ENCODE measurements at places on chromosomes 4 and X.

DNA sequence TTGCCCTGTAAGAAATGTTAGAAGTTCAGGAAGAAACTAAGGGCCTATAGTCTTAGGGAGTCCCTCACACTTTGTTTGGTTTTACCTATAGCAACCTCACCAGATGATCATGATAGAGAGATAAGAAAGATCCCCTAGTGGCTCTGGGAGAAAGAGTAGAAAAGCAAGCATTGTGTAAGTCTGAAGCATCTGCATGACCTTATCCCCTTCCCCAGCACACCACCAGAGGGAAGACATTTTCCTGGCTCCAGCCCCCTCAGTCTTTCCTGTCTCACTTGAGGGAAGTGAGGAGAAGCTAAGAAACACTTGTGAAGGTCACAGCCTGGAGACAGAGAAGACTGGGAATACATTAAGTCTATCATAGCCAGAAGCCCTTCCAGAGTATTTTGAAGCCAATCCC lies 154.0 kb downstream of the EVC2 start:
- no peak for DNase-seq

DNA sequence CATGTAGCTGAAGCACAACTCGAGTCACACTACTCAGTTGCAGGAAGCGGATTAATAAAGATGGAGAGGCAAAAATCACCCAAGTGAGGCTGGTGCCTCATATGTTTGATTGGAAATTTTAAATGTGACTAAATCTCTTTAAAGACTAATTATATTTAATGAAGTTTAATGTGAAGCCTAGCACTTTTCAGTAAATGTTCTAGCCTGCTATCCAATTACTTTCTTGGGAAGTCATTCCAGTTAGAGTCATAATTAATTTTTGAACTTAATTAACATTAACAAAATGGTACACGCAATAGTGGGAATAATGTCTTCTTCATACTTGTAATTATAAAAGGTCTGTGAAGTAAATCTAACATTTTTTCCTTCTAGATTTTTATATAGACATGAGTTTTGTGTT lies 20.6 kb downstream of the F11 start:
- DNase-seq: no peak

DNA sequence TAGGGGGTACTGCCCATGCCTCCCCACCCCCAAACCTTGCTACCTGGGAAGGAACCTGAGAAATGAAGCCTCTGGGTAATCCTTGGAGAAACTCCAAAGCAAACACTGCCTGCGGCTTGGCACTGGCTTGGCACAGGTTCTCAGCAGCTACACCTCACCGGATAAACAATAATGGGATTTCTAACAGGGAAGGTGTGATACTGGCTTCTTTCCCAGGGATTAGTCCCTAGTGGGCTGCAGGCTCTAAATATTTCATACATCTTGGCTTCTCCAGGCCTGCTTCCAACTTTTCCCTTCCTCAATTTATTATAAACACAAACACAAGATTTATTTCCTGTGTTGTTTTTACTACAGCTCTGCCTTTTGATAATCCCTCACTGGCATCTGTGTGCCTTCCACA lies 12.5 kb downstream of the SEC24D start:
- DNase-seq: no peak

GRCh38 chr4:140626661-140627376 lies 58.1 kb upstream of the UCP1 start:
- no peak for DNase-seq

- DNase-seq: no peak
Observed at GRCh38 chr4:155999725-156000124, 46.1 kb upstream of the CTSO start.

DNA sequence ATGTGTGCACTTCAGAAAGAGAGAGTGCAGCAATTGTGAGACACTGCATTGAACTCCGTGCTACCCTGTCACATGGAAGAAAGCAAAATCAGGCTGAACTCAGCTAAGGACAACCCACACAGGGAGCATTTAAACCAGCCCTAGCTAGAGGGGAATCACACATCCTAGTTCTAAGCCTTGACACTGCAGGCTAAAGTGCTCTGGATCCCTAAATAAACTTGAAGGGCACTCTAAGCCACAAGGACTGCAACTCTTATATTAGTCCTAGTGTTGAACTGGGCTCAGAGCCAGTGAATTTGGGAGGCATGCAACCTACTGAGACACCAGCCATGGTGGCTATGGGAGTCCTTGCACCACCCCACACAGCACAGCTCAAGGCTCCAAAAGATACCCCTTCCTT lies 311.9 kb downstream of the OPHN1 start:
- DNase-seq: no peak

GRCh38 chr4:152935631-152936445 lies at the start of gene FHDC1:
Gene FHDC1 (plus strand): TSS chr4:152936323. CDS start chr4:152943058, 6,735 bp downstream.
- no peak for DNase-seq

DNA sequence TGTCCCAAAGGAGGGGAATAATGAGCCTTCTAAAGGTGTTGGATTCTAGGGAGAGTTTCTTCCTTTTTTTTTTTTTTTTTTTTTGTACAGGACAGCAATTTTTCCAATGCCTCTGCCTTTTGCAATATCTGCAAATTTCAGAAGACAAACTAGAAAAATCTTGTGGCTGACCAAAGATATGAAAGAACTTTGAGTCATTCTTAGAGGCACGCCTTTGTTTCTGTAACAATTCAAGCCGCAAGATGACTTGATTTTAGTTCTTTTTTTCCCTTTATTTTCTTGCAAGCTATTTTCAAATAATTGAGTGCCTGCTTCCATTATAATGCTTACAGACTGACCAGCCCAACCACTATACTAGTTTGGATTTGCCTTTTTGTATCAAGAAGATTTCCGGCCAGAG lies 47.6 kb upstream of the UXT start:
- no peak for DNase-seq

DNA sequence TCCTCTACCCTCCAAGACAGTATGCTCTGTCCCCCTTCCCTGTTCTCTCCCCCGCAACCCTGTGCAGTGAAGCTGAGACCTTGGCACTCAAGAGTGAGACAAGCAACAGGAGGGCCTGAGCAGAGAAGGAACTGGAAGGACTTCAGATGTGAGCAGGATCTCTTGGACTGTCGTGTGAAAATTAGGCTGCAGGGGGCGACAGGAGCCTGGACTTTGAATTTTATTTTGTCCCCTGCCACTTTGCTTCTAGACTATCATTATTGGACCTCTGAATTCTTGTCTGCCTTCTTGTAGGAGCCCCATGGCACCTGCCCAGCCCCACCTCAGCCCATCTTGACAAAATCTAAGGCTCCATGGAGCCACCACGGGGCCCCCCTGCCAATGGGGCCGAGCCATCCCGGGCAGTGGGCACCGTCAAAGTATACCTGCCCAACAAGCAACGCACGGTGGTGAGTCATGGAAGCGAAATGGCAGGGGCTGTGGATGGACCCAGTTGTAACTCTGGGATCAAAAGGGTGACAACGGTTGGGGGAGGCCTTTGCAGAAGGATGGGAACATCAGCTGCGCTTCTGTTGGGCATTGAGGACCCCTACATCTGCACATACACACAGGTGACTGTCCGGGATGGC lies 1.7 kb downstream of the ARAF start:
- peak; percentile 15 for DNase-seq

GRCh38 chr4:44684648-44685047 lies 6.4 kb downstream of the GUF1 start:
- DNase-seq: no peak

DNA sequence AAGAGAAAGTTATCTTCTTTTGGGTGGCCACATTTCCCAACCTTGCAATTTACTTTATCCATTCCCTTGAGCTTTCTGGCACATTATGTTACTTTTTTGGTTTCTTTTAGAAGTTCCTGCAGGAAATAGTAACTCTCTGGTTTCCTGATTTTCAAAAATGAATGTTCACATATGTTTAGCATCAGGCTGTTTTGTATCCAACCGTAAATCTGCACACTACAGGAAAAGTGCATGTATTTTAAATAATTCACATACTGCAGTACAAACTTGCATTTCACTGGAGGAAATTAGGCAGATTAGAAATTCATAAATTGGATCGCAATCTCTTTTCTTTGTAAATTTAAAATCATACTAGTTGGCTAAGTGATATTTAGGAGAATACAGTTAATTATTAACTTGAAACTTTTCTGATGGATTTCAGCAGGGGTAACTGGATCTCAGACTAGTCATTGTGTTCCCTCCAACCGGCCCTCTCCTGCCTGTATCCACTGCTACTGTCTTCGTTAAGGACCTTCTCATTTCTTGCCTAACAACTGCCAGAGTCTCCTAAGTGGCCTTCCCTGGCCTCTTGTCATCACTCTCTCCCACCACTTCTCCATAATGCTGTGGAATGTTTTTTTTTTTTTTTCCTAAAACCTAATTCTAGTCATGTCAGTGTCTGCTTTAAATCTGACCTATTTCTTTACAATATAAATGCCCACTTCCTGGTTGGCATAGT lies 137.2 kb downstream of the UNC5C start:
- no peak for DNase-seq

- no peak for DNase-seq
Observed at GRCh38 chr4:153933915-153934687, 145.2 kb upstream of the SFRP2 start.

- DNase-seq: no peak
Observed at GRCh38 chr4:26217961-26218676, 102.7 kb upstream of the RBPJ start.

DNA sequence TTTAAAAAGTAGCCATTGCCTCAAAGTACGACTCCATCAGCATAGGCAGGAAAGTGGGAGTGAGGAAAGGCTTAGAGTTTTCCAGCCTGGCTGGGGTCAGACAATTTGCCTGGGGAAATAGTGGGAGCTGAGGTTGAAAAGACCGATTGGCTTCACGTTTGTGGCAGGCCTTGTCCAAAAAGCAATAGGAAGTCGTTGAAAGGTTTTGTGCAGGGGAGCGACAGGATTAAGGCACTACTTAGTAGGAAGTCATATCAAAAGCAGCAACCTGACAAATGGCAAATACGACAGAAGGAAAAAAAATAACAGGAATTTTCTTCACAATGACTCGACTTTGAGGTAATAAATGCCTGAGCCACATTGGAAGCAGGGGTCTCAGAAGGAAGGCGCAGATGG lies 691 bp upstream of the EREG start:
- no peak for DNase-seq

- peak; percentile 36 for DNase-seq
Observed at GRCh38 chr4:99473131-99473530, 37.7 kb upstream of the C4orf17 start.

- no peak for DNase-seq
Observed at GRCh38 chrX:81202943-81203342, 1.0 kb downstream of the SH3BGRL start.

GRCh38 chrX:8728932-8729535 lies 2.9 kb downstream of the ANOS1 start:
- DNase-seq: no peak

- no peak for DNase-seq
Observed at GRCh38 chr4:83753260-83753659, 217.4 kb downstream of the GPAT3 start.

DNA sequence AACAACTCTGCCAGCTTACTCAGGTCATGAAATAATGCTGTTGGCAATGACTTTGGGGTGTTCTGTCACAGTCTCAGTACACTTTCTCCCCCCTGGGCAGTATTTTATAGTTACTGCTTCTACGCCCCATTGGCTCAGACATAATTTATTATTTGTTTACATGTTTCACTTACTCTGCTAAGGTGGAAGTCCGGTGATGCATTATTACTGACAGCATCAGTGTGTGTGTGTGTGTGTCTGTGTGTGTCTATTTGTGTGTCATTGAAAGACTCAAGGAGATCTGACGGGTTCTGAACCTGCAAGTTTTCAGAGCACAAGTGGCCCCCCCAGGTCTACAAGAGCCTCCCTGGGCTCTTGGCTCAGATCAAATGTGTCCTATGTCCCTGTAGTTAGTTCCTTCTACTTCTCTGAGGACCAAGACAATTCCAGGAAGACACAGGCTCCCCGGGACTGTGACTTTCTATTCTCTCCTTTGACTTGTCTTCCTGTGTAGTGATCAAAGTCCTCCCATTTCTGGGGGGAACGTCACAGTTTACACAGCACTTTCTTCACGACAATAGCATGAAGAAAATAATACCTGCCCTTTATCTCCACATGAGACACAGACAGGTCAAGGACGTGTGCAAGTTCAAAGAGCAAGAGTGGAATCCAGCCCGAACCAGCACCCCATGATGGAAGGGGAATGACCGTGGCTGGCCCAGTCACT lies 283.7 kb upstream of the GATB start:
- no peak for DNase-seq

GRCh38 chrX:123489011-123489410 lies 243.8 kb downstream of the THOC2 start:
- no peak for DNase-seq

GRCh38 chr4:66376921-66377320 lies 706.6 kb upstream of the EPHA5 start:
- DNase-seq: peak; percentile 3

DNA sequence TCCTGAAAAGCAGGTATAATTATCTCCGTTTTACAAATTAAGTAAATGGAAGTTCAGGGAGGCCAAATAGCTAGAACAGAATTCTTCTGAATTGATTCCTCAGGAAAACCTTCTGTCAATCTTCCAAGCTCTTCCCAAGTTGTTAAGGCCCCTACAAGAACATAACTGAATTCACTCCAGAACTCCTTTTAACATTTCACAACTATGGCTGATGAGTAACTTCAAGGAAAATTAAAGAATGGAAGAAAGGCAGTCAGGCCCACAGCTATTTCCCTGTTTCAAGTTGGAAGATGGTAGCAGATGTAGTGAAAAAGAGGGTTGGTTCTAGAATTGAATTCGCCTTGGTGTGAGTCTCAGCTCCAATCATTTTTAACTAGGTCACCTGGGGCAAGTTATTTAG lies 15.9 kb downstream of the SETD7 start:
- no peak for DNase-seq

- no peak for DNase-seq
Observed at GRCh38 chr4:18435781-18436180, 414.2 kb upstream of the LCORL start.

GRCh38 chr4:185859111-185859510 lies 47.1 kb upstream of the SORBS2 start:
- DNase-seq: no peak

GRCh38 chr4:10032625-10033024 lies 11.3 kb upstream of the SLC2A9 start:
- peak; percentile 79 for DNase-seq

- no peak for DNase-seq
Observed at GRCh38 chr4:98568941-98569663, 89.3 kb downstream of the TSPAN5 start.

DNA sequence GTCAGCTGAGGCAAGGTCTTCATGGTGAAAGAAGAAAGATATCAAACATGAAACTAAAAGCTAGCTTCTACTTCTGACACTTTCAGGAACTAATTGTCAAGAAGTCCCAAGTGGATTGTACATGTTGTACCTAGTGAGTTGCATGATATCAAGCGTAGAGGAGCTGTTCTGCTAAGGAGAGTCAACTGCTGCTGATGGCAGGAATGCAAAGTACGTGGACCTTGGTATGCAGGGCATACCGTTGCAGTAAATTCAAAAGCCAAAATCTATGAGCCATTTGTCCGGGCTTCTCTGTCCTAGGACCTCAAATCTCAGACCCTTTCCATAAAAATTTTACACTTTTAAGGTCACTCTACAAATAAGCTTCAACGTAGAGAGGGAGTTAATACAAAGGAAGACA lies 446.2 kb downstream of the KCTD8 start:
- DNase-seq: no peak

- no peak for DNase-seq
Observed at GRCh38 chr4:53633608-53634007, 42.3 kb upstream of the LNX1 start.
